ENCODE measurements at places on chromosomes 1 and 21.

- no peak for DNase-seq
Observed at GRCh38 chr1:155117610-155118009, 10.1 kb upstream of the EFNA1 start.

GRCh38 chr1:228827019-228827418 is 91.7 kb downstream of the RHOU start:
- no peak for DNase-seq

DNA sequence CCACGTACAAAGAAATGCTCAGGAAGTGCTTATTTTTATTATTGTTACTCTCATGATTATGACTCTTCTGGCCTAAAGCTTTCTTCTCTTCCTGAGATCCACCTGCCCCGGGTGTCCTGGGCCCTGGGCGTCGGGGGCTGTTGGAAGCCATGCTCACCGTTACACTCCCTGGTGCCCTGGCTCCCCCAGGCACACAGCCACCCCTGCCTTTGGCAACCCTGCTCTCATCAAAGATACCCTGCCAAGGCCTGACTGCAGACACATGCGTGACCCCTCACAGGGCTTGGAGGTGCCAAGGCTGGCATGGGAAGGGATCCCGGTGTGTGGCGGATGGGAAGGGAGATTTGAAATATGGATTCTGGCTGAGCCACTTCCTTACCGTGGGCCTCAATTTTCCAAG is 3.3 kb upstream of the KISS1 start:
- no peak for DNase-seq

- no peak for DNase-seq
Observed at GRCh38 chr1:36625935-36626310, 143.2 kb upstream of the CSF3R start.

GRCh38 chr1:99652881-99653281 is 7.0 kb downstream of the PALMD start:
- DNase-seq, result no peak

DNA sequence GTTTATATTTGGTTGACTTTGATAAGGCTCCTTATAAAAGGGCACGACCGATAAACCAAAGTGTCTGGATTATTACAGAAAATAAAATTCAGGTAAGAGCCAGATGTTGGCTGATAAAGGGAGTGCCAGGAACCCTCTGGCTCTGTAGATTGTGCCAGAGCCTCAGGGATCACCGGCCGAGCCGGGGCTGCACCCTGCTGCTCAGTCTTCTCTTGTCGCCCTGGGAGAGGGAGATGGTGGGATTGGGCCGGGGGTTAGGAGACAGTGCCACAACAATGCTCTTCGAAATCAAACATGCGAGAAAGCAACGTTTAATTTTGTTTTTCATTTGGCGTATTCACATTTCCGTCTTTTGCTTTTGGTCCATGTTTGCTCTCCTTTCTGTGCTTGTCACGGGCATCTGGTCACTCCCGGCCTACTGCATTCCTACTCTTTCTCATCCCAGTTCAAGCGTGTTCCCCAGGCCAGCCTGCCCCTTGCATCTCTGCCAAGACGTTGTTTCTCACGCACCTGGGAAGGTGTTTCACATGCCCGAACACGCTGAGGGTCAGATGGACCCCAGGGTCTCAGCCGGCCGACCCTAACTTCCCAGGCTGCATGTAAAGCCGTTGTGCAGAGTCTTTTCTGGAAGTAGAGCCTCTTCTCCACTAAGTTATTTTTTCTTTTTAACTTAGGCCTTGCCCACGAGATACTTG is 18.8 kb upstream of the C2CD2 start:
- no peak for DNase-seq

DNA sequence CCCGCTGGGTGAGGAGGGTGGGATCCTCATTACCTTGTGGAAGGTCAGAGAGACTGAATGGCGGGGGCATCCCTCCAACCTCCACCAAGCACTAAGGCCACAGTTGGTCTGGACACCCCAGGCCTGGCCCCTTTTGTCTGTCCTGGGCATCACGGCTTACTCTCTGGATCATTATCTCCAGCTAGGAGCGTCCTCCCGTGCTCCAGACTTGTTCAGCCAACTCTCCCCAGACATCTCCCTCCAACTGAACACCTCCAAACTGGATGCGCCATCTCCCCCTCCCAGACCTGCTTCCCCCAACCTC is 7.3 kb upstream of the GJB5 start:
- no peak for DNase-seq

- no peak for DNase-seq
Observed at GRCh38 chr1:29209173-29209572, 21.6 kb downstream of the MECR start.

GRCh38 chr1:180915426-180915965 is 2.8 kb downstream of the KIAA1614 start:
- DNase-seq, result no peak

- no peak for DNase-seq
Observed at GRCh38 chr1:87980494-87980893, 651.8 kb downstream of the LMO4 start.

- no peak for DNase-seq
Observed at GRCh38 chr1:64161357-64161941, 42.0 kb upstream of the UBE2U start.

GRCh38 chr1:21524686-21525339 is 15.6 kb downstream of the ALPL start:
- DNase-seq, result no peak

- no peak for DNase-seq
Observed at GRCh38 chr1:13735168-13735930, 35.4 kb downstream of the PRDM2 start.

DNA sequence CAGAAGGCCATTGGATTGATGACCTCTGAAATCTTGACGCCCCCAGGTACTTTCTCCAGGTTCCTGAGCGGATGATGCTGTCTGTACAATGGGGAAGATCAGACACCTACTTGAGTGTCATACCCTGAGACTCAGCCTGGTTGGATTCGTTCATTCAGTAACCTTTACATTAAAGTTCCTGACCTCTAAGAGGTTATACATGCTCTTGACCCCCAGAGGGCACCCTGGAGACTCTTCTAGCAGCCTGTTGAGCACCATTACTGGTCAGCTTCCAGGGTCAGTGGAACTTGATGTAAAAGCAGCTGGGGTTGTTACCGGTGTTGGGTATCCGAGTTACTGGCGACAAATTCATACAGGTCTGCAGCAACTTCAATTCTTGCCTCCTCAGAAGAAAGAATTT is 114.3 kb upstream of the ZNF678 start:
- peak; percentile 70 for DNase-seq

DNA sequence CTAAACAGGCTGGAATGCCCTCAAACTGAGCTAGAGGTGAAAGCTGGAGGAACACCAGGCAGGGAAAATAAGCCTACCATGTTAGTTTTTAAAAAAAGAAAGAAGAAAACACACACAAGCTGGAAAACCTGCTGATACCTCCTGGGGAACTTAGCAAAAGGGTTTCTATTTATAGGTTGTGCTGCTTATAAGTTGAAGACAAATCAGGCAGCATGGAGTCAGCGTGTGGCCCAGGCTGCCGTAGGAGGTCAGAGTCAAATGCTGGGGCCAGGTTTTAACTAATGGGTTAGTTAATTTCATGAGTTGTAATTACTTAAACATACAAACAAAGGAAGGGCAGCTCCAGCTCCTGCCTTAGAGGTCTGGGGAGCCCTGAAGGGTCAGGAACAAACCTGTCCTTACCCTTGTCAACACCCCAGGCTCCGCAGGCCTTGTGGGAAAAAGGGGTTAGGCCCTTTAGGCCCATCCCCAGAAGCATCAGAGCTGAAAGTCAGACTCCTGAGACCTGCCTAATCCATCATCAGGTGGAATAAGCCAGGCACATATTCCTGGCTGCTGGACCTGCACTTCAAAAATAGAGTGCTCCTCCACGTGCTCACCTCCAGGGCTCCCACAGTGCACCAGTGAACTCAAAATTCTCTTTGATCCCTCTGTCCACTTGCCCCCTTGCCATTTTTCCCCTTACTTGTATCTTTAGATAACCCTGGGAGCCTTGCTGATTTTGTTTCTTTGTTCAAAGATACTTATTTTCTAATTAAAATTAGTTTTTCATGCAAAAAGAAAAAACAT is 59.7 kb downstream of the BRINP2 start:
- DNase-seq, result no peak

DNA sequence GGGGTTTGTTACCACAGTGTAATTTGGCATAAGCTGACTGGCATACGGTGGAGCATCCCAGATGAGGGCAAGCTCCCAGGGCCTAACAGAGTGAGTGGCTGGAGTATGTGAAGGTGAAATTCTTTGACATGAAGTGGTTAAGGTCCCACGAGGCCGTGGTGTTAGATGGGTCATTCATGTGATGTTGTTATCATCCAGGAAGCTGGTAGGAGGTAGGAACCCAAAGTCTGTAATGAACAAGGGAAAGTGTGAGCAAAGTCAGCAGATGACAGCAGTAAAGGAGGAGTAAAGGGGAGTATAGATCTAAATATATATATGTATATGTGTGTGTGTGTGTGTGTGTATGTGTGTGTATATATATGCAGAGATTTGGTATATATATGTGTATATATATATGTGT is 47.6 kb downstream of the MDM4 start:
- DNase-seq, result peak; percentile 24

GRCh38 chr1:154910851-154911250 is 25.7 kb downstream of the PMVK start:
- no peak for DNase-seq

- no peak for DNase-seq
Observed at GRCh38 chr1:179310291-179310690, 16.7 kb downstream of the SOAT1 start.

DNA sequence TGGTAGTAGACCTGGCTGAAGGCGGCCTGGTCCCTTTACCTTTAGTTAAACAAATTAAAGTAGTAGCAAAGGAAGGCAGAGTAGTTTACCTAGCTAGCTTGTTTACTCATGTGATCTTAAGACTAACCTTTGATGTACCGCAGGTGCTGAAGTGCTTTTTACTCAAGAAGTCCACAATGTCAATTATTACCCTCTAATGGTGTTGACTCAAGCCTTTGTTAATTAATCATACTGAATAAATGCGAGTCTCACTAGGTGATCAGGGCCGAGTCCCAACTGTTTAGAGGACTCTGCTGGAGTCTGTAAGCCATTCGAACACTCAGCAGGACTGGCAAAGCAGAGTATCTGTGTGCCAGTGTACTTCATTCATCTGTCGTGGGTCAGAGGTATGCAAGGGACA is 381.1 kb upstream of the NCAM2 start:
- no peak for DNase-seq

DNA sequence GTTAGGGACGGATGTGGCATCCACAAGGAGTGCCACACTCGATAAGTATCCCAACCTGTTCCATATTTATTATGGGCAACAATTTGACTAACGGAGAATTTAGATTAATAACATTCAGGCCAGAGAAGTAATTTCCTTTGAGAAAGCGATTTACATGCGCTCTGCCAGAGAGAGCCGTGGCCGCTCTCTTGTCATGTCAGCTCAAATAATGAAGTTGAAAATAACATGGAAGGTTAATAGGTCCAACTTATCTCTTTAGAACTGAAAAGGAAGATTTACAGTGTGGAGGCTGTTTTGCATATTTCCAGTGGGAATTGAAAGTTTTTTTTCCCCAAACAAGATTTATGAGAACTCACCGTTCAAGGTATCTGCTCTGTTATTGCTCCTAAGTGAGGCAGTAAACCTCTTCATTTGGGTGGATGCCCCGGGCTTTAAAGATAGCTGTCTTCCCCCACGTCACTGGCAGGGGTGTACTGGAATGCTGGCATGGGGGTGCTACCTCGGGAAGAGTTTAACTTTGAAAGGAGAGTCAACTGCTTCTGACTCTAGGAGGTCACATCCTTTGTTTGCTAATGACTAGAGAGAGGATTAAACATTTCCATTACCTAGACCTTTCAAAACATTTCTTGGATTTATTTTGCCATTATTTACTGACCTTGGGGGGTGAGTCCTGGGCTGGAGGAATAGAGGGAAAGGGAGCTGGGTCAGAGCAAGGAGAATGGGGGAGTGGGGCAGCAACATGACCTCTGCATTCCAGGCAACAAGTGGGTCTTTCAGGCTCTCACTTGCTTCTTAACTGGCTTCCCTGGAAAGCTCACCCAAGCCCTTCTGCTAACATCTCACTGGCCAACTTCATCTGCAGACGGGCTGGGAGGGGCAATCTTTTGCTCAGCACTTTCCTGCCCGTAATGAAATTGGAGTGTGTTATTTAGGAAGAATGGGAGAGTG is 204.2 kb downstream of the CAMTA1 start:
- no peak for DNase-seq

DNA sequence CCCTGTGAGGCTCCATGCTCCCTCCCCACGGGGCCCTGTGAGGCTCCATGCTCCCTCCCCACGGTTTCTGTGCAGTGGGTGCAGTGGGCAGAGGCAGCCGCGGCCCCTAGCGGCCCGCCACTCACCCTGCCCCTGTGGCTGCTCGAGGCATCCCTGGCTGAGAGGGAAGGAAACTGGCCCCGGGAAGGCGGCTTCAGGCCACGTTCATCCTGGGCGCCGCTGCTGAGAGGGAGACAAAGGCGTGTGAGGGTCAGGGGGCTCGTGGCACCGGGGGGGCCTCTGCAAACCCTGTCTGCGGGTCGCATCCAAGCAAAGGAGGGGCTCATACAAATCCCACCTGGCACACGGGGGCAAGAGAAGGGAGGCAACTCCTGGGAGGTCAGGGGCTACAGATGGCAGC is 8.5 kb downstream of the CFAP410 start:
- no peak for DNase-seq

GRCh38 chr1:40373323-40374283 is at the start of gene SMAP2:
TSS of gene SMAP2 (plus strand) at chr1:40373727. CDS start at chr1:40374121, 394 bp downstream.
- DNase-seq, result peak; percentile 95

DNA sequence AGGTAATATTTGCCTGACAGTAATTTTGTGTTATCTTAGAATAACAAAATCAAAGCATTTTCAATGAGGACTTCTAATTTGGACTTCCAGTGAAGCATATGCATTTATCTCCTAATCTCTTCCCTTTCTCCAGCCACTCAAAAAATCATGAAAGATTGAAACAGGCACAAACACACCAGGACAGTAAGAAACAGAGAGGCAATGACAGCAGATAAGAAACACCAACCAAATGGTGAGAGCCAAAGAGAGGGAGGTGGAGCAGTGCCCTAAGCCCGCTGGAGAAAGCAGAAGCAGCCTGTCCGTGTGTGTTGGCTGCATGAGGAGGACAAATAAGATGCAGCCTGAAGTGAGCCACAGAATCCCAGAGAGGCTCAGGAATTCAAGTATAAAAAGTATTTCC is 39.0 kb downstream of the SLC44A3 start:
- no peak for DNase-seq

DNA sequence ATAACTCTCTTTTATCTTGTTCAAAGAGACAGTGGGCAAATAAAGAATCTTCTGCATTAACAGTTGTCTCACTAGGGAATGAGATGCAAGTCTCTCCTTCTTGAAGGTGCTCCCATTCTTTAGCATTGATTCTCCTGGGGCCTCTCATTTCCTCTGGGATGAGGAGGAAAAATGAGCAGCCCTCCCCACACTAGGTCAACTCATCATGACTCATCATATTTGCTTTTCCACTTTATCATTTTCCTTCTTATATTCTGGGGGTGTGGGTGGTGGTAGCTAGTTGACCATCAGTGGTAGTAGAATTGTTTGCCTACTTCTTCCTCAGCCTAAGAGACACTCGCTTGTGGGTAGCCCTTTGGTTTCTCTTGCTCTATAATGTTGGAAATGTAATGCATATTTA is 182.0 kb upstream of the C1orf87 start:
- no peak for DNase-seq

All from MM.1S (cell line).